Activated CD4-positive, alpha-beta T cell treated with anti-CD3 and anti-CD28 coated beads for 36 hours (primary cell): ENCODE measurements at places on chromosomes 5 and 9. TPM values are rescaled to one million over a fixed set of nuclear protein-coding genes. Genes with fewer than 3 reads are reported as not detected.

DNA sequence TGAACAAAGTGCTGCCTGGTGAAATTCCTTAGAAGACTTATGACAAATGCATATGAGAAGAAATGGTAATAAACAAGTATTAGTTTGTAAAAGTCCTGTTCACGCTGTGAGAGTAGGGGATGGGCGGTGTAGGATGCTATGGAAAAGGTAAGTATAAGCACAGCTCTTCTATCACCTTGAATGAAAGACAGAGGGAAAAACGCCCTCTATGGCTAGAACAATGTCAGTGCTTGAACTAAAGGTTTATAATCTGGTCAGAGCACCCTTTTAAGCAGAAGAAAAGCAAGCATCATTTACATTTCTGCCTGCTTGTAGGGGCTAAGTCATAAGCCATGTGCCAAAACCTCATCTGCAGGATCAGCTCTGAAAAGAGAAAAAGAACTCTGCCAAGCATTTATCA lies 115.2 kb downstream of the LHFPL2 start:
- DNase-seq = no peak

The KIF20A gene
- 66.6 TPM for total RNA-seq

GRCh38 chr5:179190851-179191505 lies 130.8 kb downstream of the ZNF354C start:
- DNase-seq = no peak

GRCh38 chr5:175892015-175892800 lies 20.8 kb downstream of the CPLX2 start:
- DNase-seq = no peak

The HSD17B3 gene
- not detected for total RNA-seq

DNA sequence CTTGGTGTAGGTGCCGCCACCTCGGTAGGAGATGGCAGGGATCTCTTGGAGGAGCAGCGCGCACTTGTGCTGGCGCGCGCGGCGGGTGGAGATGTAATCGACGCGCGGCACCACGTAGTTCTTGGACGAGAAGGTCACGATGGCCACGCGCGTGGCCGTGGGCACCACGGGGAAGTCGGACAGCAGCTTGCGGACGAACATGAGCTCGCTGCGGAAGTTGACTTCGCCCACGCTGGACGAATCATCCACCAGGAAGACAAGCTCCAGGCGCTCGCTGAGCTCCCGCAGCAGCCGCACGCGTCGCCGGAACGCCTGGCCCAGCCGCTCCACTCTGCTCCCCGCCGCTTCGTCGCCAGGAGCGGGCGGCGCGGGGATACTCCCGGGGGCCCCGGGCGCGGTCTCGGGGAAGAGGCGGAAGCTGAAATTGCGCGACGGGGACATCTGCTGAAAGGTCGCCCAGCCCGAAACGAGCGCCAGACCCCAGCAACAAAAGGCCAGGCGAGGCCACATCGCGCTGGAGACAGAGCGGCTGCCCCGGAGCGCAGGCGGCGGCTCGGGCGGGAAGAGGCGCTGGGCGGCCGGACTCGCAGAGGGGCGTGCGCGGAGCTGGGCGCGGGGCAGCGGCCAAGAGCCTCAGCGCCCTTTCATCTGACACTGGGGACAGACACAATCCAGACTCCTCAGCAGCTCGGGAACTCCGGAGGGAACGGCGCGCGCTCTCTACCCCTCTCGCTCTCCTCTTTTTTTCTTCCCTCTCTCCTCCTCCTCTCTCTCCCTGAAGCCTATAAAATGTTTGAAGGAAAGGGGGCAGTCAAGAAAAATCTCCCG lies at the start of gene SVEP1:
Gene SVEP1, minus strand, starts transcription at position 708 of the 828 bp plus-strand sequence. Its CDS starts 198 bp downstream, at position 510.
- peak; percentile 23 for DNase-seq

DNA sequence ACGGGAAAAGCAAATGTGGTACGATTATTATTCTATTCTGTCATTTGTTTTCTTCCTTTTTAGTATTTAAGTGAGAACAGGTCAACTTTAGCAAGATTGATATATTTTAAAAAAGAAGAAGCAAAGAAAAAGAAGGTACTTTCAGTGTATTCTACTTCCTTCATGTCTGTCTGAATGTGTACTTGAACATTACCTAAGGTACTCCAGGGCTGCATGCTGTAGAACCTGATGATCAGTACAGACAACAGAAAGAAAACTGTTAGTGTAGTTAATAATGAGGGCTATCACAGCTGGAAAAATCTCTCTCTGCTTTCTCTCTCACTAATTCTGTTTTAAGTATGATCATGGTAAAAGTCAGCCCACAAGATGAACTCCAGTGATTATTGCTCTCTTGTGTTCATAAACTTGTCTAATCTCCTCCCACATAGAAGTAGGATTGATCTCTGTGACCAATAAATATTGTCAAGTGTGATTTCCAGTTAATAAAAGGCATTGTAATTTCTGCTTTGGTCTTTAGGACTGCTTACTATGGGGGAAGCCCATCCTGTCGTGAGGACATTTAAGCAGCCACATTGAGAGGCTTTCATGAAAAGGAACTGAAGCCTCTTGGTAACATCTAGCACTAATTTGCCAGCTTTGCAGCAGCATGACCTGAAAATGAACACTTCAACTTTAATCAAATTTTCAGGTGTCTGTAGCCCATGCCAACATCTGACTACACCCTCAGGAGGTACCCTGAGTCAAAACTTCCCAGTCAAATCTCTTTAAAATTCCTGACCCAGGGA lies 864.0 kb upstream of the ACO1 start:
- DNase-seq = no peak

The PLCXD3 gene
- not detected for total RNA-seq

DNA sequence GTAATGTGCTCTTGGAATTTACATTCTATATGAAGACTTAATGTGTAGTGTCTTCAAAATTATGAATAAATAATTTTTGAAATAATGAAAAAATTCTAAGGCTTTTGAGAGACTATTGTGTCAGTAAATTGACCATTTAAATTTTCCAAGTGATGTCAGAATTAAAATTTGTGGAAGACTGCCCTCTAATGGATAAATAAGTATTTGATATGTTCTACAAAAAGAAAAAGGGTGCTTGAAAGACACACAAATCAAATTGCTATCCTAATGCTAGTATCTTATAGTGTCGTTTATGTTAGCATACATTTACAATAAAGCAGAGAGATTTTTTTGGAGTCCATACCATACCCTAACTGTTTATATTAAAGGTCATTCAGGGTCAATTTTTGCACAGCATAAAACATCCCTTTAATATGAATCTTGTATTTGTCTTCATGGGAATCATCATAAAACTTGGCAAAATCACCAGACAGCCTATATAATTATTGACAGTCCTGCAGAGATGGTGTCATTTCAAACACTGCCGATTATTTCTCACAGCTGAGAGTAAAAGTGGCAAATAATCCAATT lies 120.8 kb upstream of the SLC27A6 start:
- no peak for DNase-seq

The SNAPC3 gene
- total RNA-seq = 39.6 TPM

DNA sequence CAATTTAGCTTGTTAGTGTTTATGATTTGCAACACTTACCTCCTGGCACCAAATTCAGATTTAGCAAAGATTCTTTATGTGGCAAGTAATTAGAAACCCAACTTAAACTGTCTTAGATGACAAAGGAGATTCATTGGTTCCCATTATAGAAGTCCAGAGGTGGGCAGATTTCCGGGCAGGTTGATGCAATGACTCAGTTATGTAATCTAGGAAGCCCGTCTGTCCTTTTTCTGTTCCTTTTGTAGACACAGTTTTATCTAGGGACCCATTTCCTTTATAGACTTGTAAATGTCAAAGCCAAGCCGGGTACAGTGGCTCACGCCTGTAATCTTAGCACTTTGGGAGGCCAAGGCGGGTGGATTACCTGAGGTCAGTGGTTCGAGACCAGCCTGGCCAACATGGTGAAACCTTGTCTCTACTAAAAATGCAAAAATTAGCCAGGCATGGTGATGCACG lies 20.3 kb upstream of the ANKRD33B start:
- no peak for DNase-seq

The AMBP gene
- not detected for total RNA-seq

The BARX1 gene
- 1.9 TPM for total RNA-seq

The CAMSAP1 gene
- 33.4 TPM for total RNA-seq

DNA sequence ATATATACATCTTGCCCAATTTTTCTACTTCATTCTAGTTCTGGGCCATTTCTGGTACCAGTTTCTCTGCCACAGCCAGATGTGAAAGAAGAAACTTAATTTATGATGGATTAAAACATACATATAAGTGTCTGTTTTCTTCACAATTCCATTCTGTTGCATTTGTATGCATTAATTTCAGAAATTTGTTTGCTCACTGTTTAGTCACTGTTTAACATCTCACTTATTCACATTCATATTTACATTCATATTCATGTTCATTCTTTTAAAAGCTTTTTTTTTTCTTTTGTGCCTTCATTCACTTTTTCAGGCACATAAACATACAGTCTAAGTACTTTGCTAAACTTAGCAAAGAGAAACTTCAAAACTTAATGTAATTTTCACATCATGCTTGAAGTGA lies 684.0 kb upstream of the CDH9 start:
- no peak for DNase-seq

GRCh38 chr5:104573949-104574709 lies 1011.5 kb upstream of the NUDT12 start:
- no peak for DNase-seq

The TRIM7 gene
- total RNA-seq = 1.6 TPM

The ANKRD31 gene
- 0.67 TPM for total RNA-seq

- DNase-seq = no peak
Measured at GRCh38 chr9:21758540-21758939, 43.9 kb upstream of the MTAP start.

The TRPM6 gene
- 0.07 TPM for total RNA-seq

GRCh38 chr5:144315026-144315425 lies 144.4 kb downstream of the KCTD16 start:
- DNase-seq = no peak

The AIF1L gene
- 1.4 TPM for total RNA-seq

DNA sequence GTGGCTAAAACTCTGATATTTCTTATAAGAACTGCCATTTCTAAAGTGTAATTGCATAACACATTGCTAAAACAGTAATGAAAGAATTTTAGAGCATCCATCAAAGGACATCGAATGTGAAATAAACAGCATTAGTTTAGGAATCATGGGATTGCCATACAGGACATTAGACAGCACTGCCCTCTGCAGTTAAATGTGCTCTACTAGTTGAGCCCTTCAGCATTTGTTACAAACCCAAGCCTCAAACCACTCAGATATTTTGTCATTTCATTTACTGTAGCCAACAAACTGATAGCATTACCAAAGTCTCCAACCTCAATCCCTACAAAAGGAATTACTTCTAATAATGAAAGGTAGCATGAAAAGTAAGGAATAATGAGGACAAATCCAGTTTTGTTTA lies 116.8 kb upstream of the COX7C start:
- DNase-seq = no peak

- DNase-seq = no peak
Measured at GRCh38 chr5:101688156-101688555, 607.9 kb downstream of the SLCO4C1 start.

DNA sequence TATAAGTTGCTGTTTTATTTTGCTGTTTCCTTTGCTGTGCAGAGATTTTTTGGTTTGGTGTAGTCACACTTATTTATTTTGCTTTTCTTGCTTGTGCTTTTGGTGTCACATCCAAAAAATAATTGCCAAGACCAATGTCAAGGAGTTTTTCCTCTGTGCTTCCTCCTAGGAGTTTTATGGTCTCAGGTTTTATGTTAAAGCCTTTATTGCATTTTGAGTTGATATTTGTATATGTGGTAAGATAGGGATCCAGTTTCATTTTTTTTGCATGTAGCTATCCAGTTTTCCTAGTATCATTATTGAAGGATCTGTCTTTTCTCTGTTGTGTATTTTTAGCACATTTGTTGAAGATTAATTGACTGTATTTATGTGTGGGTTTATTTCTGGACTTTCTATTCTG lies 210.6 kb downstream of the ARHGEF28 start:
- DNase-seq = no peak

GRCh38 chr5:65895891-65896290 lies 30.5 kb upstream of the ERBIN start:
- DNase-seq = no peak

The FBP1 gene
- total RNA-seq = 0.47 TPM

GRCh38 chr5:157520911-157521703 lies 54.5 kb downstream of the ADAM19 start:
- no peak for DNase-seq

The IDNK gene
- total RNA-seq = 4.7 TPM

DNA sequence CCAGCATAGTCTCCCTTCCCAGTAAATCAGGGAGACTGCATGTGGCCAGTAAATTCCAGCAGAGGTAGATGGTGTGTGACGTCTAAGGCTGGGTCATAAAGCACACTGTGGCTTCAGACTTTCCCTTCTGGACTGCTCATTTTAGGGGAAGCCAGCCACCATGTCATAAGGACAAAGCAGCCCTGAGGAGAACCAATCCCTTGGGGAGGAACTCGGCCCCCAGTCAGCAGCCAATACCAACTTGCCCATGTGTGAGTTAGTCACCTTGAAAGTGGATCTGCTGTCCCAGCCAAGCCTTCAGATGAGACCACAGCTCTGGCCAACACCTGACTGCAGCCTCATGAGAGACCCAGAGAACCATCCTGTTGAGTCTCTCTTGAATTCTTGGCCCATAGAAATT lies 14.7 kb upstream of the NINJ1 start:
- DNase-seq = peak; percentile 43

GRCh38 chr9:112970939-112971338 lies 41.1 kb downstream of the ZNF883 start:
- DNase-seq = no peak

- DNase-seq = no peak
Measured at GRCh38 chr5:38094889-38095288, 163.5 kb upstream of the EGFLAM start.

The ZDHHC11 gene
- 6.4 TPM for total RNA-seq

- no peak for DNase-seq
Measured at GRCh38 chr5:173514661-173515060, 101.8 kb downstream of the BOD1 start.

The RMI1 gene
- 25.5 TPM for total RNA-seq

DNA sequence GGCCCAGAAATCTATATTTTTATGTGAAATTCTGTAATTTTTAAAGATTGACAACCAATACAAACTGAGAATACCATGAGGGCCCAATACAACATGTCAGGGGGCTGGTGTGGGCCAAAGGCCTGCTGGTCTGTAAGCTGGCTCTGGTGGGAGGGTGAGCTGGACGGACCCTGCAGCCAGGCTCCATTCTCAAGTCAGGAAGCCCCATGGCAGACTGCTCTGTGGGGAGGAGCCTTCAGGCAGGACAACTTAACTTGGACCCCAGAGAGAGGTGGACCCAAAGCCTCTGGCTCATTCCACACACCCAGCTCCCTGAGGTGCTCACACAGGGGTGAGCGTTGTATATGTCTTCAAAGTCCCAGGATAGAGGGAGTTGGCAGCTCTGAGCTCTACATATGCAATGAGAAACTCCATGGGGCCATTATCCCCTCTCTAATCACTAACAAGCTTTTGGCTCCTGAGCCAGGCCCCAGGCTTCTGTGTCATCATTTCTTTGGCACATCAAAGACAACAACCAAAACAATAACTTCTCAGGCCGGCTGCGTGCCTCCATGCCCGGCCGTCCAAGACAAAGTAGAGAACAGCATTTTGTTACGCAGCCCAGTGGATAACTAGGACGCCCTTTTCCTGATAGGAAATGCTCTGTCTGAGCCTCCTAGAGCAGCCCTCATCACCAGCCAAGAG lies 6.4 kb downstream of the SEPTIN8 start:
- no peak for DNase-seq
